Stimulated activated CD8-positive, alpha-beta memory T cell treated with anti-CD3 and anti-CD28 coated beads, Interleukin-2, amount 100 ng/mL, for 1 hour (primary cell): ENCODE measurements at places on chromosomes 4 and X.

DNA sequence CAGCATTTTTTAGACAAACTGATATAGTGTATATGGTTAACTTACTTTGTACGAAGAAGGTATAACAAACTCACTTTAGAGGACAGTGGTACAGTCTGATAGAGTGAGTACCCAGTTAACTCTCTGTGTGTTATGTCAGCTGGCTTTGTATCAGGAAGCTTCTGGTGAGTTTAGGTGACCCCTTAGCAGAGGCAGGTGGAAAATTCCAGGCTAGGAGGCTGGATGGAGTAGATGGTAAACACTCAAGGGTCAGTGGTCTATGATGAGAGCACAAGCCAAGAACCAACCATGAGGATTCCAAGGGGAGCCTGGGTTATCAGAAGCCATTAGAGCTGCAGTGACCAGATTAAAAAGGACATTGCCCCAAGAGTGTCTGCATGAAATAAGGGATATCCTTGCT, 227.3 kb upstream of the CENPE start:
- no peak for DNase-seq

GRCh38 chr4:66223068-66223703, 552.9 kb upstream of the EPHA5 start:
- DNase-seq, result no peak

GRCh38 chrX:24506082-24506481, 41.0 kb downstream of the PDK3 start:
- no peak for DNase-seq

- no peak for DNase-seq
Measured at GRCh38 chr4:182449186-182449929, 206.2 kb downstream of the TENM3 start.

- no peak for DNase-seq
Measured at GRCh38 chr4:181702864-181703495, 540.2 kb upstream of the TENM3 start.

DNA sequence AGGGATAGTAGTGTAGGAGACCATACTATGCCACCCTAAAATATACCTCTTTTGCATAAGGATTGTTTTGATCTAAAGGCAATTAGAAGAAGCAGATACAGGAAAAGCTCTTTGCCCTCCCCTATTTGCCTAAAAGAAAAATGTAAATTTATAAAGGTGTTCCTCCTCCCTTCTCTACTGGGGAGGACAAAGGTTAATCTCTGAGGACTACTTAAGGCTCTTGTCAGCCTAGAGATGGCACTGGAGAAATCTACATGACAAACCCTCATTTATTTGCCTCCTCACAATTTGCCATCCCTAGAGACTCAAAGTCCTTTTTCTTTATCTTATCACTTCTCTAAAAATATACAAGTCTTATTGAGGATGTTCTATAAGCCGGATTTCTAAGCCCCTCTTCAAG, 1021.8 kb downstream of the STPG2 start:
- no peak for DNase-seq

- no peak for DNase-seq
Measured at GRCh38 chrX:110394651-110395050, 36.0 kb downstream of the RTL9 start.

DNA sequence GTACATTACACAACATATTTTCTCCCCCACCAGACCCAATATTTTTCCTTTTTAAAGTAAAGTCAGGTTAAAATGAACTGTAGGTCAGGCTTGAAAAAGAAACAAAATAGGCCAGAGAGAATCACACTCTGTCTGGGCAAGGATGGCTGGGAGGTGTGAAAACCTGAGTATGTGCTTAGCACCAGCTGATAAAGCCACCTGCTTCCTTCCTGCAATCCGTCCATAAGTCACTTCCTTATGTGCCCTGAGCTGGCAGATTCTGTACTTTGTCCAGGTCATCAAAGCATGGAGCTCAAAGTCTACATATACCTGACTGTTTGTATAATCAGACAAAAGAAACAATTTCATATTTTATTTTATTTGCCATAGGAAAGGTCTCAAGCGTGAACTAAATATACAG, 37.7 kb downstream of the ANTXR2 start:
- DNase-seq, result no peak

DNA sequence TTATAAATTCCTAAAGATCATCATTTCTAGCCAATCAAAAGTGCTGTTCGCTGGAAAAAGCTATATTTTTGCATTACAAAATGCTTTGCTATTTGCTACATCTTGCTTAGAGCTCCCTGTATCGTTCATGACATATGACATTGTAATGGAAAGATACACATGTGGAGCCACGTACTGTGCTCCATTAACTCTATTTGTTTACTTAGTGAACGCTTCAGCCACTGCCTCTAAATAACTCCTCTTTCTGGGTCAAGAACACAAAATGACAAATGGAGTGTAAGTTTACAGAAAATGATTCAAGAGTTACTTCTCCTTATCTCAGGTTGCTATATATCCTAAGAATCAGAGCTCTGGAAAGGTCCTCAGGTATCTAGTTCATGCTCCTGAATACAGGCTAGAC, 329.1 kb upstream of the SMIM31 start:
- DNase-seq, result no peak

DNA sequence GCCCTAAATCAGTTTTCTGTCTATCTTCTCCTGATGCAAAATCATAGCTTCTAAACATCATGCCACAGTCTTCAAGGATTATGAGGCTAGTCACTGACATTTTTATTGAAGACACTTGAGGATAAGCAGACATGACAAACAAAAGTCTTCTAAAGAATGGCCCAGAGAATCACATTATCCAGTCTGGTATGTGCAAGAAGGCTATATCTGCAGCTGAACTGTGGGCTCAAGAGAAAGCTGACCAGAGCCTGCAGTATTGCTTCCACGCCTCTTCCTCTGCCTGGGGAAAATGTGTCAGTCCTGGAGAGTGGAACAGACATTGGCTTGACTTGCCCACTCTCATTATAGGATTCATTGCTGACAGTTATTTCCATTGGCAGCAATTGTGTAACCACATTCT, 553.5 kb downstream of the SPOCK3 start:
- no peak for DNase-seq

DNA sequence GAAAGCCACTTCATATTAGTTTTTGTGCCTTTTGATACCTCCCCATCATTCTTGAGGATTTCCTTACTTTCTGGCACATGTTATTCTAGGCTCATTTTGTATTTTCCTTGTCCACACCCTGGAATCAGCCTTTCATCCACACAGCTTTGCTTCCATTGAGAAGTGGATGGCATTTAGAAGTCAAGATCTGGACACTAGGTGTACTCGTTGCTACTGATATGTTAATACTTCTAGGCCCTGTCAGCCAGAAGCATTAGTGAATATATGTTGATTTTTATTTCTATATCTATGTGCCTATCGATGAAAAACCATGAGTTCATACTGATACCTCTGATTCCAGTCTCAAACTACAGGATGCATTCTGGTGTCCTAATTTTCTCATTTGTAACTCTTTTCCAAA, 73.2 kb downstream of the ARHGAP24 start:
- DNase-seq, result no peak

GRCh38 chr4:121656269-121656641, 40.5 kb downstream of the ANXA5 start:
- DNase-seq, result no peak

DNA sequence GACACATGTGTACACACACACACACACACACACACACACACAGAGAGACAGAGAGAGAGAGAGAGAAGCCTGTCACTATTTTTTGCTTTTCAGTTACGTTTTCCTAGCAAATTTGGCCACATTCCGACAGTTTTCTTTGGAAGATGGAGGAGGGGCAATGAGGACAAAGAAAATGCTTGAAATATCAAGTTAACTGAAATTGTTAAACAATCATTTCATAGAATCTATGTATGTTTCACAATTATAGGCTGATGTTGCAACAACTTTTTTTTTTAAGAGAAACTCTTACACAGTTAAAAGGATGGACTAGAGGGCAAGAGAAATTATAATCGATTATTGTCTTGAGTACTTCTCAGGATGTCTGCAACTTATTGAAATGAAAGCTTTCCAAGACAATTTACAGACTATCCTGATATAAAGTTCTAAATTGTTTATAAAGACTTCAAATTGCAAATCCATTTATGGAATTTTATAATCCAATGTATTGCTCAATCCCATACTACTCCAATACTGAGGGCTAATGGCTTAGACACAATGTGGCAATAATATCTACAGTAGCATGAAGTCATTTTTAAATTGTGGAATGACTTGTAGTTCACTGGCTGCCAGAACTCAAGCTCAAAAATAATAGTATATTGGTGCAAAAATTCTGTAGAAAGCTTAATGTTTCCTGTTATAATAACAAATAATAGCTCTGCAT, 647.0 kb upstream of the PCDH7 start:
- no peak for DNase-seq
